ENCODE measurements at places on chromosomes 12 and 14.

DNA sequence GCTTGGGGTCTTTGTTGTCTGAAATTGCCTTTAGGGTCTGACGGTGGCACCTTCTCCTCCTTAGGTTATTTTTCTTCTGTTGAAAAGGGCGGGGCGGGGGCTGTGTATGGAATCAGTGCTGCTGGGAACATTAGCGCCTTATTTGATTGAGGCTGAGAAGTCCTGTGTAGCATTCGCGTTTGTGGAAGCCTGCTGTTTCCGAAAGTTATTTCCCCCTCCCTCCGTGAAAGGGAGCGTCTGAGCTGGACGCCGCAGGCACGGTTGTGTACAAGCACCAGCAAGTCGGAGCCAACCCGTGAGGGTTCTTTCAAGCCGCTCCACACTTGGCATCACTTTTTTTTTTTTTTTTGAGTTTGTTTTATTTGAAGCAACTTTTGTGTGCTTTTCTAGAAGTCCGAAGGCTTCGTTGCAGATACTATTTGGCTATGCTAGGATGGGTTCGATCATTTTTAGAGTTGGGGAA is 1.1 kb downstream of the SYNE2 start:
- DNase-seq = peak; percentile 52

DNA sequence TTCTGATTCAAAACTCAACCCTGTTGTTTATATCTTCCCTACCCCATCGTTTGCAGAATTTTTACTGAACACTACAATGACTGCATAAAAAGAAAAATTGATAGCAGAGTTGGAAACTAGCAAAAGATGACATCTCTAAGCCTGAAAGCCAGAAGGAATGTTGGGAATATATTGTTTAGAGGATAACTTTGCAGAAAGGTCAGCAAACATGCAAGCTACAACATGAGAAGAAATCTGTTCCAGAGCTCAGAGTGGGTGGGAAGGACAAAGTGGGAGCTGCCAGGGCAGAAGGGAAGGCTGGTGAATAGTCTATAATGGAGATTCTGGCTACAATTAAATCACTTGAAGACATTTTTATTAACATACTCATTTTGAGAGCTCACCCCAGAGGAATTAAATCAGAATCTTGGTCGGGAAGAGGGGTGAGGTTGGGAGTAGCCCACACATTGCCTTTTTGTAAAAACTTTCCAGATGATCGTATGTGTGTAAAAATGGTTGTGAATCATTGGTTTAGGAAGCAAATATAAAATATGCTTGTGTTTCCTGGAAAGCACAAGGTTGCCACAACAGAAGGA is 574.8 kb downstream of the FLRT2 start:
- no peak for DNase-seq

DNA sequence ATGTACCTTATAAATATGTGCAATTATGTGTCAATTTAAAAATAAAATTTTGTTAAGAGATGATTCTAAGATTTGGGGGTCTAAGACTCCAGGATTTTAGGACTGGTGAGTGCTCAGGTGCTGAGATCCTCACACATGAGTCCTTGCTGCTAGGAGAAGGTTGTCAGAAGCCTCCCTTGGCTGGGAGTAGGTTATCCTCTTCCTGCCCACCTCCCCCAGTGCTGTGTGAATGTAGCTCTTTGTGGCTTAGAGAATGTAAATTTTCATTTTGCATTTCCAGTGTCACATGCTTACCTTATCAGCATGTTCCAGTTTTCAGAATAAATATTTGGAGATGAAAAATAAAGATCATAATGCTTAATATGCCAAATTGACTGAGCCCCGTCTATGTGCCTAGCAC is 114.2 kb upstream of the MDM1 start:
- DNase-seq = no peak

DNA sequence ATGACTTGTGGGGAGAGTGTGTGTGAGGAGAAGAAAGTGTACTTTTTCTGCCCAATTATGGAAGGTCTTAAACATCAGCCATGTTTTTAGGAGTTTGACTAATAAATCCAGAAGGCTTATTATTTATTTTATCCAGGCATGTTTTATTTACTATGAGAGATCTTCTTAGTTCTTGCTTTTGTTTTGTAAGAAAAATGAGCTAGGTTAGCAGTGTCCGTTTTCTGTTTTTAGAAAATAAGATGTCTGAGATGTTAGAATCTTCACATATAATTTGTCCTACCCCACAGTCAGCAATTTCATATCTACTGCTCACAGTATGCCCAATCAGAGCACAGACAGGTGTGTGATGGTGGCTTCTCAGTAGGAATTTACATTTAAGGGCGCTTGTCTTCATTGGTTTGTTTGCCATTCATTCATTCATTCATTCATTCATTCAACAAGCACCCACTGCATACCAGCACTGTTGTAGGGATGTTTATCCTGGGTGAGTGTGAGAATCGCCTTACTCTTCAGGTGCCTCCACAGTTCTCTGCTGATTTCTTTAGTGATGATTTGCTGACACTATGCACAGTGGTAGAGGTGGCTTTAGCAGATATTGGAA is 83.2 kb downstream of the CRADD start:
- DNase-seq = no peak

DNA sequence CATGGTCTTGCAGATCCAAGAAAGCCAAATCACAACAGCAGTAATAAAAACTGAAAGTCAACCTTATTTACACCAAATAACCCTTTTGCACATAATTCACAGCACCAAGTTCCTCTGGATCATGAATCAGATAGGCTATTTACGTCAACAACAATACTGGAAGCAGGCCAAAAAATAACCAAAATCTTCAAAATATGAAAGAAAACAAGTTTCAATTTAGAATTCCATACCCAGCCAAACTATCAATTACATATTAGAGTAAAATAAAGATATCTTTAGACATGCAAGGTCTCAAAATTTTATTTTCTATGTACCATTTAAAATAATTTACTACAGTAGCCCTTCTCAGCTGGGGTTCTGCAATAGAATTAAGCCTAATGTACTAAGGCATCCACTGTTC is 76.7 kb upstream of the BBS10 start:
- no peak for DNase-seq

- DNase-seq = peak; percentile 90
Measured at GRCh38 chr12:121132601-121133481, at the start of gene P2RX7. Gene P2RX7 (plus strand): TSS chr12:121132876. CDS start chr12:121132971, 95 bp downstream.

GRCh38 chr14:38882533-38882932 is 220.5 kb downstream of the SEC23A start:
- DNase-seq = no peak

DNA sequence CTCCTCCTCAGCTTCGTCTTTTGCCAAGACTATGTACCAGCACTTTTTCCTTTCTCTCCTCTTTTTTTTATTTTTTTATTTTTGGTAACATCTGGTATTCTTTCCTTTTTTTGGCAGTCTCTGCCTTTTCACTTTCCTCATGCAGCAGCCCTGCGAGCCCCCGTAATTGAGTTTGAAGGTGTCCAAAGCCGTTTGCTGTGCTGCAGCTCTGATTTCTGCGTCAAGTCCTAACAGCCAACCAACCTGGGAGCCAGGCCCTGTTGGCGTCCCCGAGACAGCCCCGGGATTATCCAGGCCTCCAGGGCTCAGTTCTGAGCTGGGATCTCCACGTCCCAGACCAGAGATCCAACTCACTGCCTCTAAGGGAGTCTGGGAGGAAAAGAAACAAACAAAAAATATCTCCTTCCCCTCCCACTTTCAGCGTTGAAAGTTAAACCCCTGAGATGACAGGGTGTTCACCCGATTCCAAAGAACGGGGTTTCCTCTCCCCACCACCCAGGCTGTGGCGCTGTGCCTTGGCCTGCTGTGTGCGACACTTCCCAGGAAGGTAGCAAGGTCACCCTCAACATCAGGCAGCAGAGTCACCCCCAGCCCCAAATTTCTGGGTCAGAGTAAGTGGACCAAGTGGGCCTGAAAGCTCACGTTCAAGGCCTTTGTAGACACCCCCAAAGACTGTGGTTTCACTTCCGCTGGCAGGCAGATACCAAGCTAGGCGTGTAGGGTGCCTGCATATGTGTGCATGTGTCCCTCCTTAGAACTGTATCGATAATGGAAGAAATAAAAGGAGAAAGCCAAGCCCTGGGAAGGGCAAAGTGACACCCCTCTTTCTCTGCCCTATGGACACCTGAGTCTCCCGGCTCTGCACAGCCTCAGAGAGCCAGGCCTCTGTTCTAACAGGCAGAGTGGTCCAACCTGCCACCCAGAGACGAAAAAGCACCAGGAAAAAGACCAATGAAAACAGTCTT is 11.1 kb downstream of the BCL11B start:
- DNase-seq = no peak

DNA sequence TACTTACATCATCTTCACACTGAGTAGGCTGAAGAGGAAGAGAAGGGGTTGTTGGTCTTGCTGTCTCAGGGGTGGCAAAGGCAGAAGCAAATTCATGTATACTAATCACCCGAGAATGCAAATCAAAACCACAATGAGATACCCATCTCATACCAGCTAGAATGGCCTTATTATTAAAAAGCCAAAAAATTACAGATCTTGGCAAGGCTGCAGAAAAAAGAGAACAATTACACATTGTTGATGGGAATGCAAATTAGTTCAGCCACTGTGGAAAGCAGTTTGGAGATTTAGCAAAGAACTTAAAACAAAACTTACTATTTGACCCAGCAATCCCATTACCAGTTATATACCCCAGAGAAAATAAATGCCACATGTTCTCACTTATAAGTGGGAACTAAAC is 154.9 kb downstream of the SEC23A start:
- DNase-seq = no peak

DNA sequence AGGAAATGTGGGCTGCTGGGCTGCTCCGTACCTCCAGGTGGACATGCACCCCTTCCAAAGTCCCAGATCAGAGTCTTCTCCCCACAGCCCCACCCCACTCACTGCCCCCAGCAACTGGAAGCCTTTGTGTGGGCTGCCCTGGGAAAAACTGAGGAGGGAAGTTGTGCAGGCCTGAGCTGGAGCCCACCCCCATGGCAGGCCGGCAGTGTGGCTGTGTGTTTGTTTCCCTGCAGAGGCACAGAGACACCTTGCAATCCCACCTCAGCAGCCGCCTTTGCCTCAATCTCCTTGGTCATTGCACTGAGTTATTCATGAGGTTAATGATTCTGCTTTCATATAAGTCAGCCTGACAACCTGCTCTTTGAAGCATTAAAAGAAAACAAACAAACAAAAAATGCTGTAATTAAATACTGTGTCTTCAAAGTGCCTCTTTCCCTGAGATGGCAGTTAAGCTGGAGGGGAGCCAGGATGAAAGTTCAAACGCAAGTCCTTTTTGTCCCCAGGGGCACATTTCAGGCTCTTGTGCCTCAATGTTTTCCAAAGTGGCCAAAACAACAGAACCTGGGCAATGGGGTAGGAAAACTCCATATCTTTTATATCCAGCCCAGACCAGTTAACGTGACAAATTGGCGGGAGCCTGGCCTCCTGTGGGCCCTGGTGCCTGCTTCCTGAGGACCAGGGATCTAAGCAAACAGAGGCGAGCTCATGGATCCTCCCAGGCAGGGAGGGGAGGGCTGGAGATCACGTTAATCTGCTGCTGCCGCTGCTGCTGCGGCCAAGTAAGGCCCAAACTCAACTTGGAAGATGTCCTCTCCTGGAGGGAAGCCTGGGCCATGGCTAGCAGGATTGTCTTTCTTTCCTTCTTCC is 51.9 kb upstream of the TSPAN11 start:
- peak; percentile 39 for DNase-seq

DNA sequence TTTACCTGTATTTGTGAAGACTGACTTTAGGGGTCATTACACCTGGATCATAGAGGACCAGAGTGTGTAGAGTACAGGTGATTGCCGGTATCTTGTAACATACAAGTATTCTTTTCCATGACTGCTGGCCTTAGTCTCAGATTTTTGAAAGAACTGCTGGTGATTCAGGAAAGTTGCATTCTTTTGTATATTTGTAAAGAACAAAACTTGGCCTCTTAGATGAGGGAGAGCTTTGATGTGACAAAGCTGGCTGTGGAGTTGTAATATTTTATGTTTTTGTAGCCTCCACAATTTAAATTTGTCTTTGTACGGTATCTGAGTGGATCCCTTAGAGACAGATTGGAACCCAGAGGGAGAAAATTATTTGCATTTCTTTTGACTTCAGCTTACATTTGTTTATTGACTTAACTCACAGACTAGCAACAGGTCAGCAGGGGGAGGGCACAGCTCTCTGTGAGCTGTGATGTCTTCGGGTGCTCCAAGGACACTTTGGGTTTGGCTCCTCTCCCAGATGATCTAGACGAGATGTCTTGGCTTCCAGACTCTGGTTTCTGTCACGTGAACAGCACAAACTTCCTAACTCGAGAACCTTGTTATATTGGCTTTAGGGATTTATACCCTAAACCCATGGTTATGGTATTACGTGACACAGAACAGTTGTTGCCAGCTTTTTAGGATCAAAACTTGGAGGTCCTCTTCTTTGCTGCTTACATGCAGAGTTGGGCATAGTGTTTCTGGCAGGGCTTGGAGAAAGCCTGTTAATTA is 65.9 kb downstream of the DAAM1 start:
- DNase-seq = no peak

DNA sequence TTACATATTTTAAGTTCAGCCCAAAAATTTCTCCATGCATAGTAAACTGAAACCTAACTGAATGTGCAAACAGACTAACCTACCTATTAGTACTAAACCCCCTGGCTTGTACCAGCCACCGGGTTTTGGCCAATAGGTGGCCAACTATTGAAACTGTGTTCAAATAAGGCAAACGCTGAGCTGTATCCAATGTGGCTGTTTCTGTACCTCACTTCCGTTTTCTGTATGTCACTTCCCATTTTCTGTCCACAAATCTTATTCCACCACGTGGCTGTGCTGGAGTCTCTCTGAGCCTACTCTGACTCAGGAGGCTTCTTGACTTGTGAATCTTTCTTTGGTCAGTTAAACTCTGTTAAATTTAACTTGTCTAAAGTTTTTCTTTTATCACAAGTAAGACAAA is 6.0 kb upstream of the FBXO34 start:
- DNase-seq = no peak

DNA sequence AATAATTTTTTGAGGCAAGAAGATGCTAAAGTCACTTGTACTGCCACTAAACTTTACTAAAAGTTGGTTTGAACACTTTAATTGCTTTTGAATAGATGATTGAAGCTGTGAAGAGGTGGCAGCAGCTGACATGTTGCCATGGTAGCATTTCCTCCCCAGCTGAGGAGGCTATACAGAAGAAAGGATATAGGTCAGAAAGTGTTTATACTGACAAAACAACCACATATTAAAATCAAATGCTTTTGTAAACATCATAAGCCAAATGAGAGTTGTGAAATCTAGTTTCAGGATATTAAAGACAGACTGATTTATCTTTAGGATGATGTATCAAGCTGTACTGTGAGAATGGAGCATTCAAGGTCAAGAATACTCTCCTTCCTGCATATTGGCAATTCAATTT is 41.7 kb downstream of the TSPAN19 start:
- no peak for DNase-seq

- DNase-seq = no peak
Measured at GRCh38 chr14:72830356-72830755, 63.5 kb downstream of the DPF3 start.

- DNase-seq = no peak
Measured at GRCh38 chr12:4813741-4814140, 93.5 kb downstream of the GALNT8 start.

DNA sequence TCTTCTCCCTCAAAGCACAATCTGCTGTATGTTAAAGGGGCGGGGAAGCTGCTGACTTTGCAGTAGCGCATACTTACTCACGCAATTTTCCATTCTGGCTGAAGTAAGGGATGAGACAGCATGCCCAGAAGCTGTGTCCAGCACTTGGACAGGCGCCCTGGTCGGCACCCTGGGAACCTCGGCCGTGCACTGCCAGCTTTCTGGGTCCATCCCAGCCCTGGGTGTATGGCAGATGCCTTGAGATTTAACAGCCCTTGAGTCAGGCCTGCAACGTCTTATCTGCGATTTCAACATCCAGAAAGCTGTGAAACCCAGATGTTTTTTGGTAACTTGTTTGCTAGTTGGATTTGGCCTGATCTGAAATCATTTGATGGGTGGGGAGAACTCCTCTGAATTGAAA is 16.1 kb downstream of the EML1 start:
- no peak for DNase-seq

Data from LoVo (cell line).